ENCODE measurements at places on chromosomes 16 and 17. TPM values are rescaled to one million over a fixed set of nuclear protein-coding genes. Genes with fewer than 3 reads are reported as not detected.

MYL11 gene
- total RNA-seq = not detected

CLDN7 gene
- 3.5 TPM for total RNA-seq

ZNF23 gene
- total RNA-seq = 8.9 TPM

GPR139 gene
- not detected for total RNA-seq

GRB7 gene
- 1.5 TPM for total RNA-seq

Measured in aortic smooth muscle cell (primary cell).